ENCODE measurements at places on chromosomes 6 and 20.

DNA sequence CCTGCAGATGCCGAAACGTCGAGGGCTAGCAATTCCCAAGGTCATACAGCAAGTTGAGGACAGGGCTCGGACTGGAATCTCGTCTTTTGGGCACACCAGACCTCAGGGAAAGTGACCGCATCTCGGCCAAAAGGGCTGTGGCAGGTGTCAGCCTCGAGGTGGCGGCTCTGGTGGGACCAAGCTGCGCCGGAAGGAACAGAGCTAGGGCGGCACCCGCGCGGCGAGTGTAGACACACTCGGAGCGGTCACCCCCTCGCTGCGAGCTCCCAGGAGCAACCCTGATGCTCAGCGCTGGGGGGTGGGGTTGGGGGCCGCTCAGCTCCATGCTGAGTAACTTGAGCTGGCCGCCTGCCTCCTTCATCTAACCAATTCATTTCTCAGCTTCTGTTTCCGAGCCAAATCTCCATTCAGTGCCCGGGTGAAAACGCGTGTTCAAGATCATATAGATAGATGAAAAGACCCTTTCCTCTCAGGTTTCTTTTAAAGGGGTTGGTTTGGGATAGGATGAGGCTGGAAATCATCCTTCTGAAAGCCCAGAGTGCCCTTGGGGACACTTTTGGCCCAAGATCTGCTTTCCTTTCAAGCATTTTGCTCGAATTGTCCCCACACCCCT, 2.2 kb upstream of the TUBB2B start:
- no peak for DNase-seq

GRCh38 chr6:38175786-38176185, 356.3 kb downstream of the ZFAND3 start:
- DNase-seq: no peak

DNA sequence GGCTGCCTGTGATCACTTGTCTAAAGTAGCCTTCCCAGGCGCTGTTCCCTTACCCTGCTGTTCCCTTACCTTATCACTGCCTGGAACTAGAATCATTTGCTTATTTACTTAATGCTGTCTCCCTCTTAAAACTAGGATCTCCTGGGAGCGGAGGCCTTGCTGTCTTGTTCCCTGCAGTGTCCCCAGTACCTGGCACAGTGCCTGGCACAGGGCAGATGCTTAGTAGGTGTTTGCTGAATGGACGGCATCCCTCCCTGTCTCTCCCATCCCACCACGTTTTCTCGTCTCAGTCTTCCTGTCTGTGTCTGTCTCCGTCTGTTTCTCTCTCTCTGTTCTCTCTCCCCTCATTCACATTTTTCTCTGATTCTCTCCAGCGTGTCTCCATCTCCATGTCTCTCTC, 99.9 kb upstream of the MYL9 start:
- no peak for DNase-seq

- DNase-seq: no peak
Observed at GRCh38 chr6:55825402-55826051, 49.9 kb downstream of the BMP5 start.

GRCh38 chr20:11192106-11192505, 518.3 kb upstream of the JAG1 start:
- DNase-seq: no peak

- no peak for DNase-seq
Observed at GRCh38 chr6:38364775-38365174, 275.0 kb downstream of the BTBD9 start.

- no peak for DNase-seq
Observed at GRCh38 chr6:159680104-159680503, 12.9 kb downstream of the SOD2 start.

- DNase-seq: no peak
Observed at GRCh38 chr6:44000164-44000842, 126.9 kb downstream of the MRPL14 start.

- DNase-seq: peak; percentile 49
Observed at GRCh38 chr20:36591854-36592641, 13.5 kb upstream of the RAB5IF start.

GRCh38 chr6:162638931-162639574, 88.5 kb downstream of the PRKN start:
- DNase-seq: no peak

- peak; percentile 36 for DNase-seq
Observed at GRCh38 chr6:30557683-30557981, 537 bp downstream of the PRR3 start.

- DNase-seq: no peak
Observed at GRCh38 chr6:136897071-136897470, 25.0 kb upstream of the SLC35D3 start.

- no peak for DNase-seq
Observed at GRCh38 chr20:32316667-32317066, 39.2 kb downstream of the KIF3B start.

- no peak for DNase-seq
Observed at GRCh38 chr6:140276133-140276532, 901.7 kb upstream of the CITED2 start.

- no peak for DNase-seq
Observed at GRCh38 chr6:125471667-125472066, 169.9 kb upstream of the HDDC2 start.

GRCh38 chr6:75201901-75202672, 3.8 kb downstream of the COL12A1 start:
- no peak for DNase-seq

DNA sequence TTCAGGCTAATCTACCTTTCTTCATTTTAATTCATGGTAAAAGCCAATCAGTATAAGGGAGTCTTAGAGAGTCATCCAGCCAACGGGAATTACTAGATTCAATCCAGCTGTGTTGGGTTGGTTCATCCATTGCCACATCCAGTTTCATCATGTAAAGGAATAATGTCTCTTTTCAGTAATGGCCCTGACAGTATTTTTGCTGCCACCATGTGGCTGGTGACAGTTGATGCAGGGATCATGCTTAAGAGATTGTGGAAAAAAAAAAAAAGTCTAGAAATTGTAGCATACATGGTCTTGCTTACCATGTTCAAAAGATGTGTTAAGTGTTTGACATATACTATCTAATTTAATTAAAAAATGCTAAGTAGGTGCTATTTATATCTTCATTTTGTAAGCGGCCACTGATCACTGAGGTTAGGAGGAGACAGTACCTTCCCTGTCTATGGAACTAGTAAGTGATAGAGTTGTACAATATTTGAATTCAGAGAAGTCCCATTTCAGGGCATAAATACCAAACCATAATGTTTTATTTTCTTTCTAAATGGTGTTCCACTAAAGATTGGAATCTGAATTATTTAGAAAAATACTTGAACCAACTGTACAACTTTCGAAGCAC, 135.9 kb downstream of the KHDRBS2 start:
- DNase-seq: no peak

DNA sequence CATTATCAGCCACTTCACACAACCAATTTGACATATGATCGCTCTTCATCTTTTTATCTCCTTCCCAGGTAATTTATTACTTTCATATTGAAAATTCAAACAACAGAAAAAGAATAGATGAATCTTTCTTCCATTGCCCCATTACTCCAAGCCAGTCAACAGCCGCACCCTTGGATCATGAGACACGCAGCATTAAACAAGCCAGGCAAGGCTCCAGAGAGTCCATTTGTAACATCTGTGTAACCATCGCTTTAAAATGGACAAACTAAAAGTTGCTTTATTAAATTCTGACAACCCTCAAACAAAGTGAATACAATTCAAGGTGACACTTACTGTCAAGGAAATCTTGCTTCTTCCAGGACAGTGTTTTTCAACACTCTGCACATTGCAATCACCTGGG, 200.3 kb downstream of the EPM2A start:
- no peak for DNase-seq

- DNase-seq: no peak
Observed at GRCh38 chr6:35077713-35078105, 63.4 kb downstream of the TCP11 start.

GRCh38 chr6:24738741-24739140, 19.8 kb upstream of the C6orf62 start:
- no peak for DNase-seq

DNA sequence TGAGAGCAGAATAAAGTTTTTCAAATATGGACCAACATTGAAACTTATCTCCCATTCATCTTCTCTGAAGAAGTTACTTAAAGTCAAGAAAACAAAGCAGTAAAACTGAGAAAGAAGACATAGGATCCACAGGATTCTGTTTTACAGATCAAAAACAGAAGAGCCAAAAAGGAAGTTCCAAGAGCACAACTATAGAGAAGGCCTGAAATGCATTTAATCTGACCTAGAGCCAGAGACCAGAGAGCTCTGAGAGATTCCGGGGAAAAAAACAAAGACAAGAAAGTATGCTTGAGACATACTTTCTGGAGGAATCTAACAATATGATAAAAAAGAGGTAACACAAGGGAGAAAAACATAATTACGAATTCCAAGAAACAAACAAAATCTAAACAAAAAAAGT, 26.1 kb downstream of the SRPK1 start:
- no peak for DNase-seq

GRCh38 chr6:85418059-85418458, 31.8 kb upstream of the NT5E start:
- no peak for DNase-seq

DNA sequence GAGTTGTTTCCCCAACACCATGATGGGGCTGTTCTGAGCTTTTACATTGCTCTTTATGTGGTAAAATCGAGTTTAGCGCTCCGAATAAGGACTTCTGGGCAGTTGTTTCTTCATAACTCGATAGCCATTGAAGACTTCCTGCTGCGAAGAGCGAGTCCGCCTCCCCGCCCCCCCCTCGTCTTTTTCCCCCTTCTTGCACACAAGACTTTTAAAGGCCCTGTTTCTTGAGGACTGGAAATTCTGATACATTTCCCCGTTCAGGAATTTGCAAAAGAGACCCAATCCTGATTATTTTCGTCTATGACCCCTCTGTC, 1.5 kb upstream of the CITED2 start:
- DNase-seq: no peak

DNA sequence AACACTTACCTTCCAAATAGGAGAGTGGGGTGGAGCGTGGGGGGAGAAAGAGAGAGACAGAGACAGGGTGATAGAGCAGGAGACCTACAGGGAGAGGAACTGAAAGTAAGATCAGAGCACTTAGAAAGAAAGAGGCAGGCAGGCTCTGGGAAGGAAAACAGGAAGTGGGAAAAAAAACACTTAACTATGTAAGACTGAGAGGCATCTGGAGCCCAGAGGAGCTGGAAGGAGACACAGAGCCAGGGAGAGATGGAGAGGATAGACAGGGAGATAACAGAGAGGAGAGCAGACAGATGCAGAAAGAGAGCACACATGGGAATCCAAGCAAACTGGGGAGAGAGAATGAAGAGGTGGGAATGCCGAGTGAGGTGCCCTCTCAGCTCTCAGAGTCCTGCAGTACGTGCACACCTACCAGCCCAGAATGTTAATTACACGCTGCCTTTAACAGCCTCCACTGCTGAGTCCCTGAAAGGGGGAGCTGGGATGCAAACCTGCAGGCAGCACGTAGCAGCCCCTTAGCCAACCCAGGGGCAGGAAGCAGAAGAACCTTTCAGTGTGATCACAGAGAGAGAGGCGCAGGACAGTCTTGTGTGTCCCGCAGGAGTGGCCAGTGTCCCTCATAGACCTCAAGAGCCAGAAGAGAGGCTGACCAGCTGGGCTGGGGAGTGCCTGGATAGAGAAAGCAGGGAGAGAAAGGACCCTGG, 132.7 kb upstream of the LRFN2 start:
- no peak for DNase-seq

GRCh38 chr20:45970646-45971424, 1.2 kb downstream of the ZNF335 start:
- no peak for DNase-seq

GRCh38 chr6:136956590-136957544, 34.8 kb downstream of the SLC35D3 start:
- no peak for DNase-seq

DNA sequence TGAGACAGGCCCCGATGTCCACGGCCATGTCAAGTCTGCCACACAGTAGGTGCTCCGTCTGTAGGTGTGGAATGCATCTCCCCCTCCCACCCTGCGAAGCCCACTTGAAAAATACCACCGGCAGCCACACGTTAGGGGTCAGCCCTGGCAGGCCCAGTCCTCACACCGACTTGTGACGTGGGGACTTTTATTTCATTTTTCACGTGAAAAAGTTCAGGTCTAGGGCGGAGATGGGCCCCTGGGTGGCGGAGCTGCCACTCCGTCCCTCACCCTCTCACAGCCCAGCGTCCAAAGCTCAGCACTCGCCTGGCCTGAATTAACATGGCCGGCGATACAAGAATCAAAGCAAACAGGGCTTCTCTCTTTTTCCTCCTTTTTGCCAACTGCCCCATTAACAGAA, 3.8 kb upstream of the TUBB1 start:
- DNase-seq: no peak

- peak; percentile 60 for DNase-seq
Observed at GRCh38 chr6:89952686-89953085, 58.4 kb downstream of the GJA10 start.

DNA sequence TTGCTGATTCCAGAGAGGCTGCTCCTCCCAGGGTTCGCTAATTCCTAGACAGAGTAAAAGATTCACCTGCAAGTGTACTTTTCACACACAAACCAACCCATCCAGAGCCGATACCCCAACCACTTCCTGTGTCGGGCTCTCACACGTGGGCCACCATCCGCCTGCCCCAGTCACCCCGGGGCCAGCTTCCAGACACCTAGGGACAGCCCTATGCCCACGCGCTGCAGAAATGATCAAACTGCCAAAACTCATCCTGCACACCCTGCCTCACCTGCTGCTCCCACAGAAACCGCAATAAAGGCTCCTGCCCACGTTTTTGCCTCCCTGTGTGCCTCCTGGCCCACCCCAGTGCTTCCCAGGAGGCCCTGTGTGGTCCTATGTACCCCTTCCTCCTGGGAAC, 59.5 kb downstream of the PSMG4 start:
- no peak for DNase-seq

DNA sequence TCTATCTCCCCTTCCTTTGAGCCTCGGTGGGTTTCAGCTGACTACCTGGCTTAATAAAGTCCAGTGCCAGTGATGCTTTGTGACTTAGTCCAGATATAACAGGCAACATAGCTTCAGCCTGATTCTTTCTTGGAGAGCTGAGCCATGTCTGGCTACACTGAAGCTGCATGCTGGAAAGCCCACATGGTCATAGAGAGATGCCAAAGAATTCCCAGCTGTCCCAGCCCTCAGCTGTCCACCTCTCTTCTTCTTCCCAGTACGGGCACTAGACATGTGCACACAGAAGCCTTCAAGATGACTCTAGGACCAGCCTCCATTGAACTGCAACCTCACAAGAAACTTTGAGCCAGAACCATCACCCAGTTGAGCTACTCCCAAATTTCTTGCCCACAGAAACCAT, 154.1 kb upstream of the MYLIP start:
- no peak for DNase-seq

- DNase-seq: no peak
Observed at GRCh38 chr20:36153736-36154699, 522 bp upstream of the EPB41L1 start.

Measured in effector CD4-positive, alpha-beta T cell (primary cell).